ENCODE measurements at places on chromosomes 4 and X. TPM values are rescaled to one million over a fixed set of nuclear protein-coding genes. Genes with fewer than 3 reads are reported as not detected.

GRCh38 chr4:140069066-140069465, 84.9 kb downstream of the MAML3 start:
- peak; percentile 43 for DNase-seq

GRCh38 chr4:189597341-189597740, 343.3 kb upstream of the FRG1 start:
- DNase-seq, result no peak

DNA sequence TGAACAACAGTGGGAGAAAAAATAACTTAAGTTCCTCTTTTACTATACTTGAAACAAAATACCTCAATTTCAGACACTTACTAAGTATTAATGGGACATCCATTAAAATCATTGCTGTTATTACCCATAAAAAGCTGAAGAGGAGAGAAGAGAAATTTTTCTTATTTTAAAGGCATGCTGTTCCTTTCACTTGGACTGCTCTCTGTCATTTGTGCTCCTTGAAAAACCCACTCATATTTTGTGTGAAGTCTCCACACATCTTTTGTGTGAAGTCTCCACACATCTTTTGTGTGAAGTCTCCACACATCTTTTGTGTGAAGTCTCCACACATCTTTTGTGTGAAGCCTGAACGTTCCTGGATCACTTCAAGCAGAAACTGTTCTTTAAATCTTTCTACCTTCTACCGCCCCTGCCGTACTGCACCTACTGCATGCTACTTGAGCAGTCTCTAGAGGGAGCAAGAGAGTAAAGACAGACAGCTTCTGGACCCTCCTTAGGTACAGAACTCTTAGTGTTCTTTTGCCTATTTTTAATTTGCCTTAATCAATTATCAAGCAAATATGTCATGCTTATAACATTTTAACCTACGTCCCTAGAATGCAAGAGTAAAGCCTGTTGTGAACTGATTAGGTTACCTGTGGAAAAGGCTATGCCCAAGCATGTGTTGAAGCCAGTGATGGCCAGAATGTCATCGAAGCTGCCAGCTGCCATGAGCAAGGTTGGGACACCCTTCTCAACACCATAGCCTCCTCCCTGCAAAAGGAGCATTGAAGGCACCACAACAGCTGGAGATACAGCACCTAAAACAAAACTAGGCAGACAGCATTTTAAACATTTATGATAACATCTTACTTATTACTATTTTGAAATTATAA, 27.1 kb upstream of the SLC9B1 start:
- DNase-seq, result no peak

- no peak for DNase-seq
Measured at GRCh38 chr4:137934911-137935310, 307.2 kb downstream of the SLC7A11 start.

GRCh38 chrX:12197030-12197429, 58.8 kb downstream of the FRMPD4 start:
- no peak for DNase-seq

DNA sequence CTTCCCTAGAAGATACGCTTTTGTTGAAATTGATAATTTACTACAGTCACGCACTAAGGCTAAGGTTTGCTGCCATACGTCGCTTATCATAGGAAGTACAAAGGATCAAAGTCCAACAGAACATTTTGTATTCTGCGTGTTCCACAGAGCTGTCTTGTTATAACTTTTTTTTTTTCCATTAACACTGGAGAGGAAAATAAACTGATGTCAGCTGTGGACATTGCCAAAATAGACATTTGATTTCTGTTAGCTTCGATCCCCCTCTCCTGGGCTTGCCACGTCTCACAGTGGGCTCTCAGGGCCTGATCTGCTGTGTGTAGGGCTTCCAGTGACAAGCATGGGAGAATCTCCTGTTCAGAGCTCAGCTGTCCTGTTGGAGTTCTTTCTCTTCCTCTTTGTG, 93.3 kb downstream of the SPATA18 start:
- DNase-seq, result no peak

- DNase-seq, result no peak
Measured at GRCh38 chrX:115462406-115462805, 98.6 kb upstream of the PLS3 start.

DNA sequence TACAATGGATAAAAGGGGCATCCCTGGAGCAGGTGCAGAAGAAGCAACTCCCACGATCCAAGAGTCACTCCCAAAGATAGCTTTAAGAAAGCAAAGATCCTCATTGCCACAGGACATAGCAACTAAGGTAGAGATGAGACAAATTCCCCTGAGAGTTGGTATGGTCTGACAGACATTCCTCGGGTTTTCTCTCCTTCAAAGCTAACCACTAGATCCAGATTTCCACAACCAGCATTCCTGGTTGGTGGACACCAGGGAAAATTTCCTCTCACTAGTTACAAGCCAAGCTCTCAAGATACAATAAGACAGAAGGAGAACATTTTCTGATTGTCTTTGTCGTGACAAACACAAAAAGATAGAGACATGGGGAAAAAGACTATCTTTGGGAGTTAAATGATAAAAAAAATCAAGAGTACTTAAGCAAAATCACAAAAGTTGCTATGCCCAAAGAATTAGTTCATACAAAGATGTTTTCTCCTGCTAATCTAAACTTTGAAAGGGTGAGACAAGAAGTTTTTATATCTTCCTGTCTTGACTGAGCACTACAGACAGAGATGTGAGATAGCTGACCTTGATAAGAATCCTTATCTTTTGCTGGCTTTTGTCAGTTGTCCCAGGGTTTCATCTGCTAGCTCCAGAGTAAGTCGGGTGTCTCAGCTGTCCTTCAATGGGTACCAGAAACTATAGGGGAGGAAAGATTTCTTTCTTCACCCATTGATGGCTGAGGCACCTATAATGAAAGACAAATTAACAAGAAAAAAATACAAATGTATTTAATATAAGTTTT, 200.5 kb downstream of the CENPC start:
- DNase-seq, result no peak

DNA sequence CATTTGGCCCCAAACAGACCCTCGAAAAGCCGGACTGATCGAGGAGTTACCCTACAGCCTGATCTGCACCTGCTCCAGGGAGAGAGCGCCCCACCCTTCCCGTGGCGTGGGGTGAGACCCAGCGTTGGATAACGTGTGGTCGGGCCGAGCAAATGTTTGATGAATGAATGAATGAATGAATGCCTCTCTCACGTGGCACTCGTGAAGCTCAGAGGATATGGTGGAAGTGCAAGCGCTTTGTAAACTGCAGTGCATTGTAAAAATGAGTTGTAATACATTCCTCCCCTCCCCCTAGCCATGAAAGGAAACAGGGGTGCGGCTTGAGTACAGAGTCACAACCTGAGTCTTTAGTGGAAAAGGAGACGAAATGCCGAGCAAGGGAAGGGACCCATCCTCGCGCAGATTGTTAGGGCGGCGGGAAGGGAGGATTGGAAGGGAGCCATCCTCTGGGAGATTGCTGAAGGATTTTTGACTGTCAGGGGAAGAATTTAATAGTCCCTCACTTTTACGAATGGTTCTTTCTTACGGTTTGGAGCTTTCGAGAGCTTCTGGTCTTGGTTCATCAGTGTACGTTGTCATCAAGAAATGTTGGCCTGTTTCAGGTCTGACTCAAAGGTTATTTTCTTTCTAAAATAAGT, 772 bp upstream of the FBXW7 start:
- DNase-seq, result no peak

DNA sequence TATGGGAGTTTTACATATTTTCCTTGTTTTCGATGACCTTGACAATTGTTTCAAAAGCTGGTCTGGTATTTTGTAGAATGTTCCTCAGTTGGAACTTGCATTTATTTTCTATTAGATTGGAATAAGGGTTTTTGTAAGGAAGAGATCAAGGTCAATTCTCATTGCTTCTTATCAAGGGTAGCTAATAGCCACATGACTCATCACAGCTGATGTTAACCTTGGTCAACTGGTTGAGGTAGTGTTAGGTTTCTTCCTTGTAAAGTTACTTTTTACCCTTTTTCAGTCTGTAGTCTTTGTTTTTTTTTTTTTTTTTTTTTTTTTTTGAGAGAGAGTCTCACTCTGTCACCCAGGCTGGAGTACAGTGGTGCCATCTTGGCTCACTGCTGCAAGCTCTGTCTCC, 257.2 kb downstream of the SNCA start:
- no peak for DNase-seq

DNA sequence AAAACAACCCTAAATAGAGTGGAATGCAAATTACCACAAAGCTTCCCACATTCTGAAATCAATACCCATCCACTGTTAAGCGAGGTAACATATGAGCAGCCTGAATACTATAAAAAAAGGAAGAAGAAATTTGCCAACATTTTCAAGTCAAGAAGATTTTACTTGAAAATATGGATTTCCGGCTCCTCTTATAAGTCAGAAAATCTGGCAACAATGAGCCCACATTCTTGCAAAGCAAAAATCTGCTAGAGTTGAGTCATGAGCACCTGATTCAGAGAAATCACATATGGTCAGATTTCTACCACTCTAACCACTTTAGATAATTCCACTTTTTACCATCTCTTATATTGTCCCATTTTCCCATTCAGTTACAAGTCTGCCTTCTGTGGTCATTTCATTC, 395.7 kb downstream of the DTHD1 start:
- DNase-seq, result no peak

- no peak for DNase-seq
Measured at GRCh38 chrX:32116047-32116446, 1044.2 kb upstream of the FTHL17 start.

DNA sequence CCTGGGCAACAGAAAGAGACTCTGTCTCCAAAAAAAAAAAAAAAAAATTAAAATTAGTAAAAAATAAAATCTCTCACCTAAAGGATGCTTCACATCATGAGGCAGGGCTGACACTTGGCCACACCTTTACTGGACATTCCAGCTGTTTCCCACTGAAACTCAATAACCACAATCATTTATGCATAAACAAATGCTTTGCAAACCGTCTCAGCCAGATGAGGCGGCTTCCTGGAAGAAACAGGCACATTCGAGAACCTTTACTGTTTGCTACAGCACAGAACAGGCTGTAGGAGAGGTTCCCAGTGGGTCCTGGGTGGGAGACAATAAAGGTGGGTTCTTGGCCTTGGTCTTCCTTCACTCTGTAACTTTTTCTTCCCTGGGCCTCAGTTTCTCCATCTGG, 10.9 kb upstream of the TBC1D14 start:
- no peak for DNase-seq

DNA sequence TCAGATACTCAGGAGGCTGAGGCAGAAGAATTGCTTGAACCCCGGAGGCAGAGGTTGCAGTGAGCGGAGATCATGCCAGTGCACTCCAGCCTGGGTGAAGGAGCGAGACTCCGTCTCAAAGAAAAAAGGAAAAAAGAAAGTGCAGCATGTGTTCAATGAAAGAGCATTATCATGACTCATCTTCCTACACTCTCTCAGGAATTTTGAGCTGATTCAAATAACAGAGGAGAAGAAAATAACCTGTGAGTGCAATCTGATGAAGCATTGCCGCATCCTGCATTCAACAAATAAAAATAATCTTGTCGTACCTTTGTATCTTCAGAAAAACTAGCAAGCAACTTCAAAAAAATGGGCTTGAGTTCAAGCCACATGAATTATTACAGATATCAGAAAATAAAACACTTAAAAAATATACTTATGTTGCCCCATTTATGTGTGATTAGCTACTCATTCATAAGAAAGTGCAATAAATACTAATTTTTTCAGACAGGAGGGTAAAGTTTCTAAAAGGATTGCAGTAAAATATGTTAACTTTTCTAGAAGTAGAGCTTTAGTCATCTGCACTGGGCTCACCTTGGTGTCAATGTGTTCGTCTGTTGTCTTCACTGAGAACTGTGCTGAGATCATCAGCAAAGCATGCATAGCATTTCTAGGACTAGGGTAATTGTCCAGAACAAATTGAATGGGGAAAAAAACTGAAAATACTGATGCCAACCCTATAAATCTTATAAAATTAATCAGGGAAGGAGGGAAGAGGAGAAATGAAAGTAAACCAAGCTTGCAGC, 90.4 kb upstream of the VCX3B start:
- DNase-seq, result no peak

GRCh38 chr4:100497791-100498190, 20.0 kb downstream of the EMCN start:
- DNase-seq, result no peak

DNA sequence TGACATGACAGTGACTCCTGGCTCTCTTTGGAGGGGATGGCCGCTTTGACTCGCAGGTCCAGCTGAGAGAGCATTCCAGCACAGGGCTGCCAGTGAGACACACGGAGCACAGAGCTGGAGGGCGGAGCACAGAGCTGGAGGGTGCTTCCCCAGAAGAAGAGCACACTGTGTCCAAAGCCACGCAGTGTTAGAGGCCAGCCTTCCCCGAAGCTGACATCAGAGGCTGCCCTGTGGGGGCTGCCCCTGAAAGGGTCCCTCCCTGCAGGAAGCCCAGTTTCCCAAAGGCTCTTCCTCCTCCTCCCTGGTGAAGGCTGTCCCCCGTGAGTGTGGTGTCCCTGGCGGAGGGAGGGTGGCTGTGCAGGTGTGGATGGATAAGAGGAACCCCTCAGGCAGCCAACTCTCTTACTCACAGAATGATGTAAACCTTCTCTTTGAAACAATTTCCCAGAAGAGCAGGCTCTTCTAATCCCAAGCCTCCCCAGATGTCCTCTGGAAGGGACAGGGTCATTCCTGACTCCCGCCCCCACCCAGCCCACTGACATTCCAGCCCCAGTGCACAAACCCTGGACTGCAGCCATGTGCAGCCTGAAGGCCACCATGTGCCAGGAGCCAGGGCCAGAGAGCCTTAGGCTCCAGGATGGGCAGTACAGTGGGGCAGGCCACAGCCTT, 53.4 kb downstream of the PSAPL1 start:
- DNase-seq, result peak; percentile 46

DNA sequence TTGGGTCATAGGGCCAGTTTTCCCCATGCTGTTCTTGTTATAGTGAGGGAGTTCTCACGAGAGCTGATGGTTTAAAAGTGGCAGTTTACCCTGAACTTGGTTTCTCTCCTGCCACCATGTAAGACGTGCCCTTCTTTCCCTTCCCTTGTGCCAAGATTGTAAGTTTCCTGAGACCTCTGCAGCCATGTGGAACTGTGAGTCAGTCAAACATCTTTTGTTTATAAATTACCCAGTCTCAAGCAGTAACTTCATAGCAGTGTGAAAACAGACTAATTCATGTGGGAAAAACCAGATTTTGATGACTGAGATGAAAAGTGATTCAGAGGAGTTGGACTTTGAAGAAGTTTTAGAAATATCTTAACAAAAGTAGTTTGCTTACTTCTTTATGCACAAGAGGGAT, 101.4 kb downstream of the ARHGAP10 start:
- no peak for DNase-seq

GRCh38 chr4:110109455-110109854, 89.0 kb downstream of the ELOVL6 start:
- DNase-seq, result no peak

DNA sequence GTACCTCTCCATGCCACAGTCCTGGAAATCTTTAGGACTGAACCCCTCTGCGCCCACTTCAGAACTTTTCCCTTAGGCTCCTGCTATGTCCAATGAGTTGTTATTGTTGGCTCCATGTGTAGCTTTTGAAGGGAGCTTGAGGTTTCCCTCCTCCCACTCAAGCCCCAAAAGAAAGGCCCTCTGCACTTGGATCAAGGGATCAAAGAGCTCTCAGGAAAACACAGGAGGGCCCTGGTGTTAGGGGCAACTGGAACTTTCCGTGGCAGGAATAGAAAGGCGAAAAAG, 135.0 kb downstream of the RASL11B start:
- DNase-seq, result no peak

Gene HPGDS
- total RNA-seq, result 3.5 TPM

Gene C4orf50
- total RNA-seq, result 0.02 TPM

Gene MMRN1
- 10.1 TPM for total RNA-seq

Gene CXCL11
- total RNA-seq, result 0.42 TPM

Gene ARSH
- total RNA-seq, result not detected

Gene IL13RA2
- total RNA-seq, result not detected

Gene HTRA3
- total RNA-seq, result 95.6 TPM

Gene C4orf54
- 0.77 TPM for total RNA-seq

Gene STBD1
- total RNA-seq, result 26.9 TPM

Gene UGT2B15
- total RNA-seq, result not detected

Gene AKAP4
- total RNA-seq, result not detected
